ENCODE measurements at places on chromosomes 7 and 10.

DNA sequence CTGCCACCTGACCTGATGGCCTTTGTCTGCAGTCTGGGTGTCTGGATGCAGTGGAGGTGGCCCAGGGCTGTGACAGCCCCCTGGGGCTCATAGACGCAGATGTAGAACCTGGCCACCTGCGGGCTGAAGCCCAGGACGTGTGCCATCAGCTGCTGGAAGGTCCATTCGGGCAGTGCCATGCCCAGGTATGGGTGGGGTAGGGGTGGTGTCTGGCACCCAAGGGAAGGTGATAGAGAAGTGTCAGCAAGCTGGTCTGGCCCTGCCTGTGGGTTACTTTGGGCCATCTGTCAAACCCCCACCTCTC, 6.1 kb upstream of the ZNF467 start:
- DNase-seq, result no peak

GRCh38 chr10:113126229-113127201, 176.5 kb downstream of the TCF7L2 start:
- DNase-seq, result peak; percentile 43

- DNase-seq, result peak; percentile 65
These were observed 7.9 kb downstream of the CPED1 start for GRCh38 chr7:120996333-120996987.

DNA sequence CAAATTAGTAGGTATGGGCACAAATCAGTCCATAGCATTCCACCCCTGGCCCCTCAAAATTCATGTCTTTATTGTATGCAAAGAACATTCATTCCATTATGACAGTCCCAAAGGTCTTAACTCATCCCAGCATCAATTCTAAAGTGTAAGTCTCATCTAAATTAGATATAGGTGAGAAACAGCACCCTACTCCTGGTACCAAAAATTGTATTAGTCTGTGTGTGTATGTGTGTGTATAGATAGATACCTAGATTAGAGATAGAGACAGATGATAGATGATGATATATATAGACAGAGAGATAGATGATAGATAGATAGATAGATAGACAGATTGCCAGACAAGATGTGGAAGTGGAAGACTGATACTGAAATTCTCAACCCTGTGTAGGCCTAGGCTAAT, 109.9 kb downstream of the IQUB start:
- no peak for DNase-seq

- DNase-seq, result no peak
These were observed 3.3 kb downstream of the ZC3HC1 start for GRCh38 chr7:130047831-130048230.

DNA sequence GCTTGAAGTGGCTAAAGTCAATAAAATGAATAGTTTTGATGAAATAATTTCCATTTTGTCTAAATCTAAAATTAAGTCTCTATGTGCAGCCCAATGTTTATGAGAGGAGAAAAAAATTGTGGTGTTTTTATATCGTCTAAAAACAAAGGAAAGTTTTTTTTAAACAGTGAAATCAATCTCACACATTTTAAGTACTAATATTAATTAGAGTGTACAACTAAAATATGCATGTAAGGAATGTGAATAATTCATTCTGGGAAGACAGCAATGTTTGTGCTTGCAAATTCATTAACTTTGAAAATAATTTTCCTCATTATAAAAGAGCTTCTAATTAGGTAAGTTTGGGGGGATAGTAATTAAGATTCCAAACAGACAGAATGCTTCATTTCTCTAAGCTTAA, at the start of gene NPVF:
Gene NPVF (minus strand): TSS at position 101 of the 400 bp plus-strand sequence. CDS start 47 bp downstream, at position 54.
- DNase-seq, result no peak

DNA sequence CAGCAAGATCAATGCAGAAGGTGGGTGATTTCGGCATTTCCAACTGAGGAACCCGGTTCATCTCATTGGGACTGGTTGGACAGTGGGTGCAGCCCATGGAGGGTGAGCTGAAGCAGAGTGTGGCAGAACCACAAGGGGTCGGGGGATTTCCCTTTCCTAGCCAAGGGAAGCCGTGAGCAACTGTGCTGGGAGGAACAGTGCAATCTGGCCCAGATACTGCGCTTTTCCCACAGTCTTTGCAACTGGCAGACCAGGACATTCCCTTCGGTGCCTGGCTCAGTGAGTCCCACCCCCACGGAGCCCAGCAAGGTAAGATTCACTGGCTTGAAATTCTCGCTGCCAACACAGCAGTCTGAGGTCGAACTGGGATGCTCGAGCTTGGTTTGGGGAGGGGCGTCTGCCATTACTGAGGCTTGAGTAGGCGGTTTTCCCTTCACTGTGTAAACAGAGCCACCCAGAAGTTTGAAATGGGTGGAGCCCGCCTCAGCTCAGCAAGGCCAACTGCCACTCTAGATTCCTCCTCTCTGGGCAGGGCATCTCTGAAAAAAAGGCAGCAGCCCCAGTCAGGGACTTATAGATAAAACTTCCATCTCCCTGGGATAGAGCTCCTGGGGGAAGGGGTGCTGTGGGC, 58.6 kb upstream of the SLC26A5 start:
- no peak for DNase-seq

DNA sequence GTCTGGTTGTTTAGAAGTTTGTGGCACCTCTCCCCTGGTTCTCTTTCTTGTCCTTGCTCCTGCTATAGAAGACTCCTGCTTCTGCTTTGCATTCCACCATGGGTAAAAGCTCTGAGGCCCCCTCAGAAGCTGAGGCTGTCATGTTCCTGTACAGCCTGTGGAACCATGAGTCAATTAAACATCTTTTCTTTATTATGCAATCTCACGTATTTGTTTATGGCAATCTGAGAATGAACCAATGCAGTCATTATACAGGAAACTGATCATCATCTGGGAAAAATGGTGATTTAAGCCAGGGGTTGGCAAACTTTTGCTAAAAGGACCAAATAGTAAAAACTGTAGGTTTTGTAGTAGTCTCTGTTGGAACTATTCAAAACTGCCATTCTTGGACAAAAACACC, 175.4 kb downstream of the CSTF2T start:
- no peak for DNase-seq

DNA sequence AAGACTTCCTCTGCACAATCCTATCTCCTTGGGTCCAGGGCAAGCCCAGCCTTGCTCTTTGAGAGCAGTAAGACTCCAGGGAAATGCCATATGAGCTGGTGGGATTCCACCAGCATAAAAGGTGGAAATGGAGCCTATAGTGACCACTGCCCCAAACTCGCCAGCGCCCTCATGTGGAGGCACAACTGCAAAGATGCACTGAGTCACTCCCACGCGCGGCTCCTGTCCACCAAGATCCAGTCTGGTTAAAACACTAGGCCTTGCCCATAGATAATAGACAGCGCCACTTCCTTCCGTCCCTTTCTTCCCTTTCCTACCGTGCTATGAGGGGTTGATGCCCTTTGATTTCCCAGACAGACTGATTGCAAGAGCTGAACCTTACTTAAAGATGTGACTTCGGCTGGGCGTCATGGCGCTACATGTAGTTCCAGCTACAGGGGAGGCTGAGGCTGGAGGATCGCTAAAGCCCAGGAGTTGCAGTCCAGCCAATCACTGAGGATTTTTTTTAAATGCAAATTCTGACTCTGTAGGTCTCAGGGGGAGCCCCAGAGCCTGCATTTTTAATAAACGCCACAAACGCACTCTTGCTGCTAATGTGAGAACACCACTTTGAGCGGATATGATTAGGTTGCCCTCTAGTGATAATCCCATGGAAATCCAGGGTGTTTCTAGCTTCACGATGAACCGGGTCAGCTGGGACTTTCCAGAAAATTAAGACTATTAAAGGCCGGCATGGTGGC, 136.5 kb downstream of the EPC1 start:
- DNase-seq, result no peak

GRCh38 chr7:129990403-129991192, 37.8 kb upstream of the UBE2H start:
- no peak for DNase-seq

DNA sequence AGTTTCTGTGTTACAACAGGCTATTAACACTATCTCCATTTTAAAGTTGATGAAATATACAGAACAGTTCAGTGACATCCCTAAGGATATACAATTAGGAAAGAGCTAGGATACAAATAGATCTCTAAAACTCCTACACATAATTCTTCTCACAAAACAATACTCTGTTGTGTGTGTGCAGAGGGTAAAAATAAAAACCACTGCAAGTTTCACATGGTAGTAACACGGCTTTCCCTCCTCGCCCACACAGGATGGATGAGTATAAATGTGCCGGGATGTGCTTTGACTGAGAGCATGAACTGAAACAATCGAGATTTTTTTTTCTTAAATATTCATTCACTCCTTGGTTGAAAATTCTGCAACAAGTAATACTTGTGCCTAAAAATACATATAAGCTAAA, 131.5 kb upstream of the C1QL3 start:
- no peak for DNase-seq

GRCh38 chr10:104350127-104350635, 3.5 kb upstream of the CFAP58 start:
- DNase-seq, result no peak

GRCh38 chr10:95880704-95881103, 27.1 kb upstream of the CC2D2B start:
- no peak for DNase-seq

GRCh38 chr10:43452356-43452914, 15.5 kb downstream of the ZNF487 start:
- no peak for DNase-seq

DNA sequence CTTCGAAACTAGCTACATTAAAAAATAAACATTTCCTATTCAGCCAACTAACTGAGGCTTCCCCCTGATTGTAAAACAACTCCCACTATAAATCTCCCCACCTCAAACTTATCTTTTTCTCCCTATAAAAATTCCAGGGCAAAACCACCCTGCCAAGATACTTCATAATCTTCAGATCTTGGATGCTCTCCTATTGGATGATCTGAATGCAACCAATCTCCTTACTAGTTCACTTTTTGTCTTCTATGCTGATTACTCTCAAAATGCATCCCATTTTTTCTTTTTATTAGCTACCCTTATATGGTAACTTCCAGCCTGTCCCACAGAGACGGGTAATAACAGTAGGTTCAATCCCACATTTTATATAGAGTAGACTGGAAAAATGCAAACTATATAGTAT, 15.0 kb upstream of the PRSS58 start:
- DNase-seq, result no peak

DNA sequence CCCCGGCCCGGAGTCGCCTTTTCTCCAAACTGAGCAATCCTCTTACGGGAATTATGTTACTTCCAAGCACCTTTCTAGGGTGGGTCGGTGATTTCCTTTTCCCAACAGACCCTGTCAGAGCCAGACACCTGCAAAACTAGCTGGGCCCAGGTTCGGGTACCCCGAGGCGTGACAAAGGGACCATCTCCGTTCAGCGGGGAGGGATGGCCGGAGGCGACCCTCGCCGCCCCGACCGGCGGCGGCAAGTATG, 445 bp downstream of the PPA1 start:
- DNase-seq, result no peak

DNA sequence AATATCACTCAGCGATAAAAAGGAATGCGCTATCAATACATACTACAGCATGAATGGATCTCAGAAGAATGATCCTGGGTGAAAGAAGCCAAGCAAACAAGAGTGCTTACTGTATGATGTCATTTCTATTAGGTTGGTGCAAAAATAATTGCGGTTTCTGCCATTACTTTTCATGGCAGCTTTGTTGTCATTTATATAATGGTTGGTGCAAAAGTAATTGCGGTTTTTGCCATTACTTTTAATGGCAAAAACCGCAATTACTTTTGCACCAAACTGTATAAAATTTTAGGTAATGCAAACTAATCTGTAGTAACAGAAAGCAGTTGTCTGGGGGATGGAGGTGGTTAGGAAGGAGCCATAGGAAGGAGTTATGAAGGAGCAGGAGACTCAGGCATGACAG, 318.3 kb upstream of the ZMIZ1 start:
- DNase-seq, result no peak

- peak; percentile 61 for DNase-seq
These were observed 22.8 kb downstream of the C10orf105 start for GRCh38 chr10:71696628-71697326.

- no peak for DNase-seq
These were observed 94.2 kb downstream of the CD36 start for GRCh38 chr7:80732630-80733029.

DNA sequence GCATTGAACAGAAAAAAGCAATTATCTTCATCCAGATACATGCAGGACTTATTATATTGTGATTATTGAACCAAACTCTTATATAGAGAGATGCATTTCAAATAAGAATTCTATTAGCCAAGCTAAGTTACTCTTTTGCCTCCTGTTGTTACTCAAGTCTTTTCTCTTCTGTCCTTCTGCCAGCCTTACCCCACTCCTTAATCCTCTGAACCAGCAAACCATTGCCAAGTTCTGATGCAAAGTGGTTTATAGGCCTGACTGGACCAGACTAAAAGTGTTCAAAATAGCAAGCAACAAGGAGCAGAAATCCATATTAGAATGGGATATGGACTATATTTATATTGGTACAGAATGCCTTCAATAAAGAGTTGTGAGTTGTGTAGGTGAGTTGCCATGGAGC, 2.2 kb upstream of the SLC26A4 start:
- DNase-seq, result no peak

- no peak for DNase-seq
These were observed 108.4 kb downstream of the KLF6 start for GRCh38 chr10:3676564-3676963.

DNA sequence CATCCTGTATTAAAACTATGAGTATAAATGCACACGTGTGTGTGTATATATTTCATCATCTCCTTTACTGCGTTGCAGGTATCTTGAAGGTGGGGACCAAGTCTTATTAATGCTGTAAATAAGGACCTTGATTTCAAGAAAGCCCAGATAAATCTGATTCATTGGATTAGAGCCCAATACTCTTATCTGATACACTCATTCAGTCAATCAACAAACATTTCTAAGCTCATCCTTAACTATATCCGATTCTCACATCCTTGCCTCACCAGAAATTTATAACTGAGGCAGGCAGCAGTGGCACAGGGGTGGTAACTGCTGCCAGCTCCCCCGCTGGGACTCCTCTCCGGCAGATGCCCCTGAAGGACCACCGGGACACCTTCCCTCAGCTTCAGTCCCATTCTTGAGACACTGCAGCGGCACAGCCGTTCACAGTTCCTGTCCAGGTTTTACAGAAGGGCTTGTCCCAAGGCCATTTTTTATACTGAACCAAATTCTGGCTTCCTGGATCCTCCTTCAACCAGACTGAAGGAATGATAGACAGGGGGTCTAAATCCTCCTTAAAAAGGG, 54.0 kb downstream of the BRI3 start:
- no peak for DNase-seq

GRCh38 chr7:74306730-74307469, 17.7 kb downstream of the CLIP2 start:
- no peak for DNase-seq

DNA sequence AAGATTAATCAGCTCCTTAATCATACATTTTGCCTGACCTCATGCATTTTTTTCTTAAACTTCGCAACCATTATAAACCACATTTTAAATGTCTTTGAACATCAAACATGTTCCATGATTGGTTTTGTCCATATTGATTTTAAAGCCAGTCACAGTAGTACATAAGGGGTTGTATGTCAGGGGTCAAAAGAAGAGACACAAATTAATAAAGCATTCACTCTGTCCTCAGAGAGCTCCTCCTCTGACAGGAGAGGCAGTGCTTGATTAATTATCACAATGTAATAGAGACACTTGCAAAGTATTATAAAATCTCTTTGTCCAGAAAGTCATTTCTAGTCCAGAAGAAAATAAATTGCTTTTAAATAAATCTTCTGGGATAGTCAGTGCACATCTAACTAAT, 195.5 kb downstream of the MAGI2 start:
- DNase-seq, result no peak
